ENCODE measurements at places on chromosomes 12 and 14.

DNA sequence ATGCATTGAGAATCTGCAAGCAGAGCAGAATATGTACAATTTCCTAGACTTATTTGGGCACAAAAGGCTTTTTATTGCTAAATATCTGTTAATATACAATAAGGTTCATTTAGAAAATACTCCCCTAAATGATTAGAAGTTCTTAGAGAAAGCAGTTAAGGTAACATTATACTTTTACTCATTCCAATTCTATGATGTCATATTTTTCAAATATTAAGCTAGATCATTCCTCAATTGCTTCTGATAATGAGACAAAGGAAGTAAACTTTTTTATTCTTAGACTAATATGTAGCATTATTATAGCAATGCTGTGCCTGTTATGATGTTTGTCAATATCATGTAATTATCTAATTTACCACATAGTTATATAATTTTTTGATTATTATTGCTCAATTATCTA is 447.0 kb downstream of the SLC16A7 start:
- DNase-seq = no peak

DNA sequence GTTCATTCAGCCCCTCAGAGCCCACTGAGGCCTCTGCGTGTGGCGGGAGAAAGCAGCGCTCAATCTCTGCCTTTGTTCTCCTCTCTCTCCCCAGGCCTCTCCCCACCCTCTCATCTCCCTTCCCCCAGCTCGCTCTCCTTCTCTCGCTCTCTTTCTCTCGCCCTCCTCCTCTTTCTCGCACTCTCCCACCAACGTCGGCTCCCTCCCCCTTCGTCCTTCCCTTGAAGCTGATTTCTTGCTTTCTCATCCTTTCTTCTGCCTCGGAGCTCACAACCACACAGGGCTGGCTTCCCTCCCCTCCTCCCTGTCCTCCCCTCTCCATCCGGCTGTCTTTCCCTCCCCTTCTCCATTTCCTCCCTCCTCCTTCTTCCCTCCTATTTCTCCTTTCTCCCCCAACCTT is 96.4 kb downstream of the LRRC74A start:
- DNase-seq = no peak

- DNase-seq = no peak
Observed at GRCh38 chr14:67703997-67704396, 2.3 kb downstream of the RDH12 start.

- no peak for DNase-seq
Observed at GRCh38 chr12:104641862-104642261, 185.1 kb downstream of the CHST11 start.

DNA sequence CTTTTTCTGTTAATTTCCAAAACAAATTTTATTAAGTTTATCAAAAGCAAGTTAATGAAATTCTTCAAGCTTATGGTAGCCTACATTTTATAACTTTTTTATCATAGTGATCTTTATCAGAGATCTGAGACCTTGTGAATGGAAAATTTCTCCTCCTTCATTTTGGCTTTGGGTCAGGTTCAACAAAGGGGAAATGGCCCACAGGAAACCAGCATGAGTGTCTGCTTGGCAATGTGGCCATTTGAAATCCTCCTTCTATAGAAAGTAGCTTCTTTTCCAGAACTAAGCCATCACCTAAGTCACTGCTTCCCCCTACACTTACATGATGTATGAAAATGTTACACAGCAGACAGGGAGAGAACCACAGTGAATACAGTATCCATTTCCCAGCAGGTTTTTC is 1.6 kb downstream of the RHOJ start:
- DNase-seq = no peak
